Pancreas (tissue), 10 donors: ENCODE measurements at places on chromosomes 12 and 14. TPM values are rescaled to one million over a fixed set of nuclear protein-coding genes. Genes with fewer than 3 reads are reported as not detected.

KRT7 gene
- total RNA-seq = 121 TPM

FOXG1 gene
- not detected for total RNA-seq

- no peaks in the 10 kb centered on the region for H3K36me3 ChIP-seq
- H3K27me3 ChIP-seq = no peaks in the 10 kb centered on the region
- DNase-seq = no peak
- no peak overlapping the region for H3K27ac ChIP-seq
- peaks cover 63% of the 10 kb centered on the region for H3K4me1 ChIP-seq
These were observed 72.3 kb downstream of the SRGAP1 start for GRCh38 chr12:63916561-63917476.

DNA sequence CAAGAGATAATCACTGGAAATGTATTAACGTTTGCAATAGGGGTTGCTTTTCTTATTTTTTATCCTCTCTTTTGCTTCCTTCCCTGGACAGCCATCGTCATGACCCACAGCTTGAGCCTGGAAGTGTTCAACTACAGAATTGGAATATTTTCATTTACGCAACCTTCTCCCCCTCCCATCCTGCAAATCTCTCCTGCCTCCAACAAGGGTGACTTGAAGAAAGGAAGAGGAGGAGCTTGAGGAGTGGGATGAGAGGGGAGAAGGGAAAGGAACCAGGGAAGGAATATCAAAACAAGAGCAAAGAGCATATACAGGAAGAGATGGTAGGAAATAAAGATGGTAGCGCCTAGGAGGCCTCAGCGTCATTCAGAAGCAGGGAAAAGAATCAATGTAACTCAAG is 1.6 kb upstream of the MANSC4 start:
- H3K27ac ChIP-seq = no peak overlapping the region
- peaks cover 17% of the 10 kb centered on the region for H3K4me1 ChIP-seq
- no peak overlapping the region for H3K4me3 ChIP-seq
- H3K27me3 ChIP-seq = no peaks in the 10 kb centered on the region

GRCh38 chr14:95535226-95536021 is 574 bp downstream of the GLRX5 start:
- H3K4me3 ChIP-seq = peak overlapping the region; percentile 80
- H3K27me3 ChIP-seq = no peaks in the 10 kb centered on the region
- peak; percentile 55 for DNase-seq
- peaks cover 53% of the 10 kb centered on the region for H3K4me1 ChIP-seq
- no peak overlapping the region for H3K27ac ChIP-seq

GRCh38 chr12:74780182-74780849 is 242.7 kb downstream of the ATXN7L3B start:
- DNase-seq = no peak
- no peak overlapping the region for H3K4me3 ChIP-seq
- no peak overlapping the region for H3K27ac ChIP-seq
- no peaks in the 10 kb centered on the region for H3K4me1 ChIP-seq

- DNase-seq = no peak
- peaks cover under 1% of the 10 kb centered on the region for H3K4me1 ChIP-seq
- no peak overlapping the region for H3K27ac ChIP-seq
- H3K36me3 ChIP-seq = no peaks in the 10 kb centered on the region
- H3K27me3 ChIP-seq = no peaks in the 10 kb centered on the region
These were observed 25.5 kb downstream of the GXYLT1 start for GRCh38 chr12:42119085-42119633.

- no peak for DNase-seq
- H3K27me3 ChIP-seq = no peaks in the 10 kb centered on the region
- H3K4me3 ChIP-seq = no peak overlapping the region
- H3K36me3 ChIP-seq = no peaks in the 10 kb centered on the region
- H3K4me1 ChIP-seq = no peaks in the 10 kb centered on the region
- H3K27ac ChIP-seq = no peak overlapping the region
These were observed 30.9 kb upstream of the KLRD1 start for GRCh38 chr12:10276774-10277173.

GRCh38 chr12:24772813-24773212 is 176.1 kb downstream of the BCAT1 start:
- no peaks in the 10 kb centered on the region for H3K36me3 ChIP-seq
- no peak overlapping the region for H3K27ac ChIP-seq
- H3K4me3 ChIP-seq = no peak overlapping the region
- no peak for DNase-seq
- H3K27me3 ChIP-seq = no peaks in the 10 kb centered on the region

DNA sequence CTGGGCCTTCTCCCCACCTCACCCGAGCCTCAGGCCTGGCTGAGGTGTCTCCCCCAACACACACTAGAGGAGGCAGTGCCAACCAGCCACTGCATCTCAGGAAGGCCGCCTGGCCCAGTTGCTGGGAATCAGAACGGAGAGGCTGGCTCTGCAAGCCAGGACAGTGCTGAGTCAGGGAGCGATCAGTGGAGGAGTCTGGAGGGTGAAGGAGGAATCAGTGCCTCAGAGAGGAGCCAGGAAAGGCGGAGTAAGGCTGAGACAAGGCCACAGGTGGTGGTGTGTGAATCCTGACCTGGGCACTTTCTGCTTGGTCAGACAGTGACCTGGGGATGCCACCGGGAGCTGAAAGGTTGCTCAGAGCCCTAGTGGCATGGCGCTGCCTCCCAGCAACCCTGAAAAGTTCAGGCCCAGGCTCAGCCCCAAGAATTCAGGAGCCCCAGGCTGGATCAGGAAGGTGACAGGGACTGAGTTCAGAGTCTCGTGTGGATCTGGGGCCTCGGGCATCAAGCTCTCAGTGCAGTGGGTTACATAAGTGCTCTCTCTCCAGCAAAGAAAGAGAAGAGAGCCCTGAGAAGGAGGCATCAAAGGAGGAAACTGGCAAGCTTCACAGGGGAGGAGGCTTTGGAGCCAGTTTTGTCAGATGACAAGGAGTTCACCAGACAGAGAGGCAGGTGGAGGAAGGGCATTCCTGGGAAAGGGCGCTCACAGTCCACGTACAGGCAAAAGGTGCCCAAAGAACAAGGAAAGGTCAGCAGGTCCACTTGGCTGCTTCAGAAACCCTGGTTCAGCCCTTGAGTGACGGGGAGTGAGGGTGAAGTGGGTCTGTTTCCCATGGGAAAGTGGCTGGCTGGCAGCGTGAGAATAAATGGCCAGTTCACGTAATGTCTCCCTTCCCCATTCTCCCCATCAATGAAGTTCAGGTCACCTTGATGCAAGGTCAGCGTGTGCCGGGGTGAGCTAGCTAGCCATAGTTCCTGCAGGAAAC is 87.8 kb downstream of the ZFP36L1 start:
- no peaks in the 10 kb centered on the region for H3K4me1 ChIP-seq
- no peaks in the 10 kb centered on the region for H3K27me3 ChIP-seq
- no peak for DNase-seq
- no peak overlapping the region for H3K4me3 ChIP-seq
- no peaks in the 10 kb centered on the region for H3K36me3 ChIP-seq

DNA sequence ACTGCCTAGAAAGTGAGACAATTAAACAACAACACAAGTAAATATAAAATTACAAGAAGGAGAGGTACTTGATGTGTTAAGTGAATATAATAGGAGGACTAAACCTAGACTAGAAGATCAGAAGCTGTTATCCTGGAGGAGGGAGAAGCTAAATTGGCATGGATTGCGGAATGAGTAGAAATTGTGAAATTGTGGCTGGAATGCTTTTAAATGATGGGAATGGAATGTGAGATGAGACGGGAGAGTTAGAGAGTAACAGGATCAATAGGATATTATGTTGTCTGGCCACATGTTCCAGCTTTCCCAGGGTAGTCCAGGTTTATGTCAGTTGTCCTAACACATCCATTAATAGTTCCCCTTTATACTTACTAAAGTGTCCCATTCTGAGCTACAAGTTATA is 44.0 kb upstream of the CPNE8 start:
- no peaks in the 10 kb centered on the region for H3K27me3 ChIP-seq
- no peak for DNase-seq
- no peak overlapping the region for H3K27ac ChIP-seq
- H3K4me3 ChIP-seq = no peak overlapping the region
